ENCODE measurements at places on chromosomes 16 and 17. TPM values are rescaled to one million over a fixed set of nuclear protein-coding genes. Genes with fewer than 3 reads are reported as not detected.

TUBB3 gene
- 128 TPM for total RNA-seq

G6PC1 gene
- total RNA-seq, result not detected

SEPTIN1 gene
- total RNA-seq, result not detected

CCL16 gene
- not detected for total RNA-seq

PERCC1 gene
- total RNA-seq, result not detected

C16orf92 gene
- not detected for total RNA-seq

DPEP3 gene
- not detected for total RNA-seq

DNAH17 gene
- not detected for total RNA-seq

TP53TG3C gene
- total RNA-seq, result not detected

ABCA10 gene
- 0.64 TPM for total RNA-seq

CXCL16 gene
- 0.64 TPM for total RNA-seq

SKA2 gene
- 52.2 TPM for total RNA-seq

SDR42E2 gene
- not detected for total RNA-seq

C16orf74 gene
- 8.2 TPM for total RNA-seq

PRSS21 gene
- 0.32 TPM for total RNA-seq

IGSF6 gene
- total RNA-seq, result not detected

TMEM204 gene
- 22.5 TPM for total RNA-seq

TBC1D16 gene
- total RNA-seq, result 32.8 TPM

MMP15 gene
- total RNA-seq, result 2.9 TPM

PRDM7 gene
- total RNA-seq, result not detected

KRTAP9-4 gene
- total RNA-seq, result not detected
